ENCODE measurements at places on chromosomes 2 and 18.

GRCh38 chr2:206611191-206611590 is 31.1 kb upstream of the FAM237A start:
- no peak for DNase-seq

GRCh38 chr2:237735798-237736197 is 62.8 kb upstream of the RBM44 start:
- no peak for DNase-seq

DNA sequence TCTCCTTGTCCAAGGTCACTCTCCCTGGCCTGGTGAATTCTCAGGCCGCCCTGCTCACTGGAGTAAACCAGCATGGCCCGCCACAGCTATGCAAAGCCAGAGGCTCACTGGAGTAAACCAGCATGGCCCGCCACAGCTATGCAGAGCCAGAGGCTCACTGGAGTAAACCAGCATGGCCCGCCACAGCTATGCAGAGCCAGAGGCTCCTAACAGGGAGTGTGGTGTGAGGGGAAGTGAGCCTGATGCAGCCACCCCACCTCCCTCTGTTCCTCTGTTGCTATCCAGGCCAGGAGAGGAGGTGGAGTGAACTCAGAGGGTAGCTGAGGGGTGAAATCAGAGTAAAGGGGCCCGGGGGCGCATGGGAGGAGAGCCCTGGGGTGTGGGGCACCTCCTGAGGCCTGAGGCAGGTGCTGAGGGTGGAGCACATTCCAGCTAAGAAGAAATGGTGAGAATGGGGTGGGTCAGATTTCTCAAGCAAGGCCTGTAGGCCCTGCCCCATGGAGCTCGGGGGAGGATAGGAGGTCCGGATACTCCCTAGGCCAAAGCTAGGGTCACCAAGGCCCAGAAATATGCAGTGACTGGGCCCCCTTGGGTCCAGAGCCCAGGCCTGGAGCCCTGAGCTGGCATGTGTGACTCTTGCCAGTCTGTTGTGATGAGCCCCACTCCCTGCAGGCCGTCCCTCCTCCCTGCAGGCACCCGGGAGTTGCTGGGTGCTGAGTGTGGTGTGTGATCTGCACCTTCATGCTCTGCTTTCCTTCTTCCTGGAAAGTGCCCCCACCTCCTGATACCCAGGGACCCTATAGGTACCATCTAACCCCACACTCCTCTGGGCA is 1.5 kb downstream of the ATP6V1B1 start:
- peak; percentile 4 for DNase-seq

GRCh38 chr2:236774171-236774570 is 204.5 kb downstream of the ACKR3 start:
- no peak for DNase-seq

GRCh38 chr18:67408240-67408639 is 108.3 kb downstream of the DSEL start:
- DNase-seq = no peak

- peak; percentile 100 for DNase-seq
Observed at GRCh38 chr2:234203135-234203984, 152.9 kb downstream of the SPP2 start.

- no peak for DNase-seq
Observed at GRCh38 chr2:71713581-71714580, 260.5 kb downstream of the DYSF start.

GRCh38 chr2:173355132-173355865 is 627 bp downstream of the CDCA7 start:
- DNase-seq = peak; percentile 32

DNA sequence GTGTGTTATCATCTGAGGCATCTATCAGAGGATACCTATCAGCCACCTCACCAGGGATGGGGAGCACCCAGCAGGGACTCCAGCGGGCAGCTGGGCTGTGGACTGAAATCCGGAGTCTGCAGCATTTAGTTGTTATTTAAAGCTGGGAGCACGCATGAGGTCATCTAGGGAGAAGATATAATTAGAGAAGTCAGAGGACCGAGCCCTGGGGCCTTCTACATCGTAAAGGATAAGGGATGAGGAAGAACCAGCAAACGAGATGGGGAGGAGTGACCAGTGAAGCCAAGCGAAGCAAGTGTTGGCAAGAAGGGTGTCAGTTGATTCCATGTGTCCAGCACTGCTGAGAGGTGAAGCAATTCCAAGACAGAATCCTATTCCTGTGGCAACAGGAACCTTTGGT is 70.3 kb downstream of the STEAP3 start:
- DNase-seq = no peak

GRCh38 chr18:57705011-57705410 is 83.4 kb upstream of the NARS1 start:
- DNase-seq = no peak

GRCh38 chr2:1736997-1737480 is 7.3 kb downstream of the PXDN start:
- no peak for DNase-seq

GRCh38 chr2:206993396-206993911 is 54.1 kb downstream of the CPO start:
- no peak for DNase-seq

DNA sequence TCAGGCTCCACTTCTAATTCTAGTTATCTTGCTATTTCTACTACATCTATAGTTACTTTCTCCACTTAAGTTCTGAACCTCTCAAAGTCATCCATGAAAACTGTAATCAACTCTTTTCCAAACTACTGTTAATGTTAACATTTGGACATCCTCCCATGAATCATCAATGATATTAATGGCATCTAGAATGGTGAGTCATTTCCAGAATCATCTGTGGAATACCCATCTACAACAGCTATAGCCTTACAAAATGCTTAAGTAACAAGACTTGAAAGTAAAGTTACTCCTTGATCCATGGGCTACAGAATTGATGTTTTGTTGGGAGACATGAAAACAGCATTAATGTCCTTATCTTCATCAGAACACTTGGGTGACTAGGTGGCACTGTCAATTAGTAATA is 35.4 kb downstream of the BARD1 start:
- DNase-seq = peak; percentile 6

- no peak for DNase-seq
Observed at GRCh38 chr2:68834737-68835376, 36.3 kb downstream of the BMP10 start.

- peak; percentile 33 for DNase-seq
Observed at GRCh38 chr2:181837563-181837962, 54.0 kb upstream of the ITPRID2 start.

- peak; percentile 54 for DNase-seq
Observed at GRCh38 chr2:173555833-173556232, 201.2 kb downstream of the CDCA7 start.

- no peak for DNase-seq
Observed at GRCh38 chr2:48674933-48675332, 57.3 kb downstream of the GTF2A1L start.

GRCh38 chr2:214103276-214104001 is 307.4 kb upstream of the VWC2L start:
- DNase-seq = peak; percentile 67

DNA sequence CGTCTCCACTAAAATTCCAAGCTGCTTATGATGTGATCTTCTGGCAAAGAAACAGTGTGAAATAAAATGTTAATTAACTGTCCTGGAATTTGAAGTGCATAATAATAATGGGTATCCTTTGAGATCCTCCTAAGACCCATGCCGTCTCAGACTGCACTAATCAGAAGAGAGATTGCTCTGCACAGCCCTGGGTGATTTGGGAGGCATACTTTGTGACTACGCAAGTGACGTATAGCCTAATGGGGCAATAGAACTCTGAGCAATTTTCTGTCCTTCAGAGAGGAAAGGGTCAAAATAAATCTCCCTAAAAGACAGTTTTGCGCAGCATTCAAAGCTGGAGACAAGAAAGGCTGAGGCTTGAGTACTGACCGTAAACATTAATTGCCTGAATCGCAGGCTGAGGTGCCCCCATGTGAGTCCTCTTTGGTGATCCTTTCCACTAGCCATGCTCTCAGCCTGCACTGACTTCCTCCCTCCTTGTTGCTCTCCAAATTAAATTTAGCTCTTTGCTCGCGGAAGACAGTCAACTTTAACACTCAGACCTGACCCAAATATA is 76.0 kb downstream of the DPP4 start:
- DNase-seq = no peak

GRCh38 chr2:78992807-78993517 is 32.5 kb upstream of the REG3G start:
- DNase-seq = no peak

DNA sequence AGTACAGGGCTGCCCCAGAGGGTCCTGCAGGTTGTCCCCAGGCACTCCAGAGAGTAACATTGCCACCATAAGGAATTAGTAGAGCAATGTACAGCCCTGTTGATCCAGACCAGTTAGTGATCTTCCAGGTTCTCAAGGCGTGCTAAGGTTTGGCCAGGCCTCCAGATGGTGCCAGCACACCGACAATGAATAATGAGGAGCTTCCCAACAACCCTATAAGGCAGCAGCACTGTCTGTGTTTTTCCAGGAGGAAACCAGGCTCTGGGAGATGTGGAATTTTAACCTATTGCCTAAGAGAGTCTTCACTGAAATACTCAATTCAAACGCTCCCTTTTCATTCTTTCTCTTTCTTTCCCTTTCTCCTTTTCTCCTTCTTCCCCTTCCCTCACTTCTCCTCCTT is 122.1 kb downstream of the MGAT5 start:
- DNase-seq = peak; percentile 49

- DNase-seq = no peak
Observed at GRCh38 chr2:71460595-71461303, 7.4 kb downstream of the DYSF start.

DNA sequence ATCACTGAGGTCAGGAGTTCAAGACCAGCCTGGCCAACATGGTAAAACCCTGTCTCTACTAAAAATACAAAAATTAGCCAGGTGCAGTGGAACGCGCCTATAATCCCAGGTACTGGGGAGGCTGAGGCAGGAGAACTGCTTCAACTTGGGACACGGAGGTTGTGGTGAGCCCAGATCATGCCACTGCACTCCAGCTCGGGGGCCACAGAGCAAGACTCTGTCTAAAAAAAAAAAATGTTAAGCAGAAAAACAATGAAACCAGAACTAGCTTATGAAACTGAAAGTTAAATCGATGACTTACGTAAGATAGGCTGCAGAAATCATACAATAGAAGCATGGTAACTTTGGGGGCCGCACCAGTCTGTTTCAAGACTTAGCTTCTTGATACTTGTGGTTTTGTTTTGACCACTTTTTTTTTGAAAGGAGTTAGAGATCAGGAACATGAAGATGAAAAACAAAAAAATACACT is 6.2 kb upstream of the GPR155 start:
- DNase-seq = no peak

- no peak for DNase-seq
Observed at GRCh38 chr18:76708071-76708721, 114.2 kb upstream of the ZNF236 start.

- DNase-seq = no peak
Observed at GRCh38 chr2:159175182-159175581, 111.3 kb downstream of the WDSUB1 start.

DNA sequence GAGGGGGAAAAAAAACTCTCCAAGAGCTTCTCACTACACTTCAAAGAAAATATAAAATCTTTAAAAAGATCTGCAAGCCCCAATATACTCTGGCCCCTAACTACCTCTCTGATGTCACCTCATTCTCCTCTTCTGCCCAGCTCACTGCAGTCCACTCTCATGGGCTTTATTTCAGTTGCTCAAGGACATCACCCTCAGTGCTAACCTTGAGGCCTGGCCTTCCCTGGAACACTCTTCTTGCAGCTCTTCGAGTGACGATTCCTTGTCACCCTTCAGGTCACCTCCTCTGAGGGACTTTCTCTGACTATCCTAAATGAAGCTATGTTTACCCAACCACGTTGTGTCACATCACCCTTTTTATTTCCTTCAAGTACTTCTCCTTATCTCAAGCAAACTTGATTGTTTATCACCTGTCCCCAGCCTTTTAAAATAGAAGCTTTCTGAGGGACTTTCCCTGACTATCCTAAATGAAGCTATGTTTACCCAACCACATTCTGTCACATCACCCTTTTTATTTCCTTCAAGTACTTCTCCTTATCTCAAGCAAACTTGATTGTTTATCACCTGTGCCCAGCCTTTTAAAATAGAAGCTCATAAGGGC is 10.4 kb downstream of the RTTN start:
- DNase-seq = no peak
